ENCODE measurements at places on chromosomes 12 and 14.

- no peak for DNase-seq
Measured at GRCh38 chr12:64733857-64734256, 25.3 kb downstream of the GNS start.

GRCh38 chr12:1281683-1282366, 290.8 kb downstream of the ERC1 start:
- no peak for DNase-seq

GRCh38 chr12:117119592-117120198, 20.5 kb upstream of the TESC start:
- DNase-seq = no peak

GRCh38 chr14:71487941-71488340, 444.3 kb upstream of the RGS6 start:
- DNase-seq = no peak

GRCh38 chr14:32514236-32514635, 185.1 kb downstream of the AKAP6 start:
- no peak for DNase-seq

DNA sequence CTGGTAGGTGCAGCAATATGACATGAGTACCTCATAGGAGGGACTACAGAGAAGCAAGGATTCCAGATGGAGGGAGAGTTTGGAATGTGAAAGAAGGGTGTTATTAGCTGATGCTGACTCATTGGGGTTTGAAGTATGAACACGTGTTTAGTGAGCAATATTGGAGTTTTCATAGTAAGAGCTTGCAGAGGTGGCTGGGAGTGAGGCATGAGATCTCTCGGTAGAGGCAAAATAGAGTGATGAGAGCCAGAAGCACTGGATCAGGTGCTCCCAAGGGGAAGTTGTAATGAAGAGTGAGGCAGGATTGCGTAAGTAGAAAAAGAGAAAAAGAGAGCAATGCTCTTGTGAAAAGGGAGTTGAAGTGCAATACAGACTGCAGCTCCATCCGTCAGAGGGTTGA, 42.1 kb downstream of the MGST1 start:
- DNase-seq = no peak

- DNase-seq = no peak
Measured at GRCh38 chr14:24895243-24895583, 154.7 kb downstream of the STXBP6 start.

- no peak for DNase-seq
Measured at GRCh38 chr12:90574676-90575075, 380.3 kb downstream of the CCER1 start.

All from stimulated activated CD4-positive, alpha-beta T cell treated with anti-CD3 and anti-CD28 coated beads, Interleukin-15, amount 100 ng/mL, for 1 hour (primary cell).